Activated CD4-positive, CD25-positive, alpha-beta regulatory T cell (primary cell): ENCODE measurements at places on chromosomes 5 and 9.

- DNase-seq, result no peak
Observed at GRCh38 chr9:26357803-26358344, 534.7 kb downstream of the CAAP1 start.

DNA sequence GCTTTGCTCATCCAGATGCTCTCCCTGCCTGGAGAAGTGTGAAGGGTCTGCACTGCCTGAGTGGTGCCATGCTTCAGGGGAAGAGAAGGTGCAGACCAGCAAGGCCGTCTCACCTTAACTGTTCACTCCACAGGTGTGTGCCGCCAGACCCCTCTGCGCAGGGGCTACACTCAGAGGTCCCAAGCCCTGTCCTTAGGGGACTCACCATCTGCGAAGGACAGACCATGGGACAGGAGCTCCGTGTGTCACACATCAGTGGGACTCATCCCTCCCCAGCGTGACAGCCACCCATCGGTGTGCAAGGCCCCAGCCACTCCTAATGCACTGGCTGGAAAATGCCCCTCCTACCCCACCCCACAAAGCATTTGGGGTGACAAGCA, 142.9 kb downstream of the OLFM1 start:
- no peak for DNase-seq

- DNase-seq, result no peak
Observed at GRCh38 chr9:122307061-122307460, 42.4 kb downstream of the MRRF start.

DNA sequence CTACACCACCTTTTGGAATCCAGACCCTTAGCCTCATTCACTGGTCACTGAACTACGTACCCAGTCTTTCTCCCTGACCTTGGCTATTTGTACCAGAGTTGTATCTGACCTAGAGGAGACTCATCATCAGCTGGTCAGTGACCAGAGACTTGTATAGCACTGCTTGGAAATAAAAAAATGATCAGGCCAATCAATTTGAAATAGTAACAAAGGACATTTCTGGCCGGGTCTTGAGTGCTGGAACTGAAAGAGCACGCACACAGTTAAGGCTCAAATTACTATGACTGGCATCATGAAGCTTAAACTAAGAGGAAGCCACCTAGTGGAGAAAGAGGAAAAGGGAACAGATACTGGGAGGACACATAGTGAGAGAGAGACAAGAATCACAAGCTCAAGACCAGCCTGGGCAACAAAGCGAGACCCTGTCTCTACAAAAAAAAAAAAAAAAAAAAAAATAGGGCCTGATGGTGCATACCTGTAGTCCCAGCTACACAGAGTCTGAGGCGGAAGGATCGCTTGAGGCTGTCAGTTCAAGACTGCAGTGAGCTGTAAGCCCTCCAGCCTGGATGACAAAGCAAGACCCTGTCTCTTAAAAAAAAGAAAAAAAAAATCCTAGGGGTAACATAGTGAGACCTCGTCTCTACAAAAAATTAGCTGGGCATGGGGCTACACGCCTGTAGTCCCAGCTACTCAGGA, 12.8 kb upstream of the SRP19 start:
- DNase-seq, result no peak

DNA sequence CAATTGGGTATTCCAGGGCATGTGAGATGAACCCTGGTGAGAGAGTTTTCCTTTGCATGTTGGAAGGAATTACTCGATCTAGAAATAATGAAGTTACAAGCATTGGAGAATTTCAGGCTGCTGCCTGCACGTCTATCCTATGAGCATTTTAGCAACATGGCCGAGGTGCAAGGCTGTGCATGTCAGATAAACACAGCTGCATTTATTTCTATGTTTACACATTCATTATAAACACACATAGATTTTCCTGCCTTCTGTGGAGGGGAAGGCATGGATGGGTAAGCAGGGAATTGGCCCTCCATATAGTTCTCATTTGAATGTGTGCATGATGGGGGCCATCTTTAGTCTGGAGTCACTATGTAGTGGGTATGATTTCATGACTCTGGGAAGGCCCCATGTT, 42.3 kb downstream of the AOPEP start:
- DNase-seq, result no peak

DNA sequence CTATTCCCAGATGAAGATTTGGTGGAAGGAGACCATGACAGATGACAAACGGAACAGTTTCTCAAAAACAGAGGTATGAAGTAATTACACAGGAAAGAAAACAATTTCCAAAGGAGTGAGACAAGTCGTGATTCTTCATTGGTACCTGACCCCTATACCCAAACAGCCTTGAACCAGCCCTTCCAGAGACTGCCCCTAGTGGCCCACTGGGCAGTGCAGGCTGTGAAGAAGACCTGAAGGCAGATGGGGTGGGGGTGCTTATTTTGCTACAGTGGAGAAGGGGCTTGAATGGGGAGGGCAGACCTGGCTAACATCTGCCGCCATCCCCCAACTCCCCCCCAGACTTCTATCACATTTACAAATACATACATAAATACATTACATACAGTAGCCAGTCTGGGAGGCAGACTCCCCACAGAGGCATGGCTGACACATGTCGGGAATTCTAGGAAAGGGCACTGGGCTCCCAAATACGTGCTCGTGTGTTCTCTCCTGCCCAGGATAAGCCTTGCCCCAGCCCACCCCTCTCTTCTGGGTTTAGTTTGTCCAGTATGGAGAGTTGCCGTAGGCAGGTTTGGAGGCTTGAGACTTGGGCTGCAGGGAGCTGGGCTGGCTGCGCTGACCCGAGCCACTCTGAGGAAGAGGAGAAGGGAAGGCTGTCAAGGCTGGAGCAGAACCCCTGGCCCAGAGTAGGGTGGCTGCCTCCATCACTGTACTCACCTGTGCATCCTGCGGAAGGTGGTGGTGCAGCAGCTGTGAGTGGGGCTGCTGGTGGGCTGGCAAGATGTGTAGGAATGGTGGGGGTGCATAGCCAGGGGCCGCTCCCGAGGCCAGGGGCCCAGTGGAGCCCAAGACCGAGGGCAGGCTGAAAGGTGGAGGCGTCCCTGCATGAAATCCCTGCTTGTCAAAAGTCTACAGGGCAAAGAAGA, 105.3 kb downstream of the UBE2R2 start:
- no peak for DNase-seq

GRCh38 chr5:93044859-93045666, 536.0 kb downstream of the NR2F1-AS1 start:
- DNase-seq, result no peak

DNA sequence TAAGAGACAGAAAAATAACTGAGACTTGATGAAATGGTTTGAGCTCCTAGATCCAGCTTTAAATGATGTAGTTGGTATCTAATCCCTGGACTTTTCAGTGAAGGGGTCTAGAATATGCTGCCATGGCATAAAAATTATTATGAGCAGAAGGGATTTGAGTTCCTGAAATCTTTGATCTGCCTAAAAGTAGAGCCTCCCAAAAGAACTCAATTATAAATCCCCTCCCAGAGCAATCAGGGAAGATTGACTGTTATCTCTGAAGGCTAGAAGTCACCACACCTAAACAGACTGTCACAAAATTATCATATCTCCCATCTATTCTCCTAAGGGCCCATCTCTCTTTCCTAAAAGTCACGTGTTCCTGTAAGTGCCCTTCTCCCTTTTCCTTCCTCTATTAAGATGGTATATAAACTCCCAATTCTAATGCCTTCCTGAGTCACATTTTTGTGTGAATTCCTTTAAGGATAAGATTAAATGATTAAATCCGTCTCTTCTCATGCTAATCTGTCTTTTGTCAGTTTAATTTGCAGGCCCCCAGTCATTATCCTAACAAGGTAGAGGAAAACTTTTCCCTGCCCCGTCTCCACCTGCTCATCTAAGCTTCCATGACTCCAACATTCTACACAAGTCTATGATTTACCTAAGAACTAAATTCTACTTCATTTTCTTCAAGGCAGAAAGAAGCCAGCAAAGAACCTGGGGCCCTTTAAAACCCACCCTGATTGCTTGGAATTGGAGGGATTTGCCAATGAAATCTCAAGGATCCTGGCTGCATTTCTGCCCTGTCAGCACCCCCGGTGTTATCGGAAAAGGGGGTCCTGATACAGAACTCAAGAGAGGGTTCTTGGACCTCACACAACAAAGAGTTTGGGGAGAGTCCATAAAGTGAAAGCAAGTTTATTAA, 47.1 kb upstream of the PWWP2A start:
- DNase-seq, result no peak

DNA sequence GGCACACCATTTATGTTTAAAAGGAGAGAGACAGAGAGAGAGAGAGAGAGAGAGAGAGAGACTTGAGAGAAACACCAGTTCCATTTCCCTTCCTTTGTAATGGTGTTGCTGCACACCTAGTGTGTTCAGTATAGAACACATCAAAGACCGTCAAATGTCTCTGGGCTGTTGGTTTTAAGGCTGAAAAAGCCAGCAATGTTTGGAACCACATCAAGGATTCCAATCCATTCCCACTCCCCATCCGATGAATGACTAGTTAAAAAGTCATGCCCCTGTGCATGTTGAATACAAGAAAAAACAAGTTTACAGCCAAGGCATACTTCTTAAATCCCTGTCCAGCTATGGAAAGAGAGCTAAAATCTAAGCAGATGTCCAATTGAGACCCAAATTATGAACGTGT, 83.0 kb upstream of the IFNE start:
- no peak for DNase-seq

- DNase-seq, result no peak
Observed at GRCh38 chr5:159098603-159099436, 896 bp downstream of the EBF1 start.

GRCh38 chr9:2790466-2790865, 53.4 kb downstream of the PUM3 start:
- DNase-seq, result no peak

GRCh38 chr9:23766613-23767012, 59.4 kb downstream of the ELAVL2 start:
- DNase-seq, result no peak

DNA sequence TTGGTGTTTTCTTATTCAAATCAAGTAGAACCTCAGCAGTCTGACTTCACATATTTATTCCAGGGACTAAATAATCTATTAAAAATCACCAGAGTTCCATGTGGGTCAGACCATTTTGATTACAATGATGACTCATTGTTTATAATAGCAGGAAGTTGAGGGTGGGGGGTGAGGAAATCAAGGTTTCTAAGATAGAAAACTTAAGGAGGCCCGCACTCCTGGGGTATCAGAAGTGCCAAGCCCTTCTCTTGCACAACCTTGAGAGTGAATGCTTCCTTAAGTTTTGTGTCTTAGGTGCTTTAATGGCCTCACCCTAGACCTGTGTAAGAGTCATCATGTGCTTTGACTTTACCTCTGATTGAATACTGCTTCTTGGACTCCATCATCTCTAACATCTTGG, 31.9 kb upstream of the NPR3 start:
- DNase-seq, result no peak

- no peak for DNase-seq
Observed at GRCh38 chr5:54533541-54534190, 16.1 kb downstream of the SNX18 start.

- no peak for DNase-seq
Observed at GRCh38 chr5:135126688-135127438, 92.8 kb upstream of the PITX1 start.

- no peak for DNase-seq
Observed at GRCh38 chr5:140240987-140241706, 61.8 kb downstream of the PFDN1 start.

DNA sequence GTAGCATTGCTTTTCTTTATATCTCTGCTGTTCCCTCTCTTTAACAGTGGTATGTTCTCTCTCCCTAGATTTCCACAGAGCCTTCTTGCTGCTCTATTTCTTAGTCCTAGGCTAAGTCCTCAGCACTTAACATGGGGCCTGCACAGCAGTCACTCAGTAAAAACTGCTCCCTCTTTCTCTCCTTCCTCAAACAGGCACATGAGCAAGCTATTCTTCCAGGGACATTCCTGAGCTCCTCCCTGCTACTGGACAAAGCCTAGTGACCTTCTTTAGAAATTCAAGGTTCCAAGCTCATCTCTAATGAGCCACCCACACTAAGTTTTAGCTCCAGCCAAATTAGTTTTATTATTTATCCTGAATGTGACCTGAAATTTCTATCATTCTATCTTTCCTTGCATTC, 39.5 kb downstream of the TRIM32 start:
- DNase-seq, result no peak

DNA sequence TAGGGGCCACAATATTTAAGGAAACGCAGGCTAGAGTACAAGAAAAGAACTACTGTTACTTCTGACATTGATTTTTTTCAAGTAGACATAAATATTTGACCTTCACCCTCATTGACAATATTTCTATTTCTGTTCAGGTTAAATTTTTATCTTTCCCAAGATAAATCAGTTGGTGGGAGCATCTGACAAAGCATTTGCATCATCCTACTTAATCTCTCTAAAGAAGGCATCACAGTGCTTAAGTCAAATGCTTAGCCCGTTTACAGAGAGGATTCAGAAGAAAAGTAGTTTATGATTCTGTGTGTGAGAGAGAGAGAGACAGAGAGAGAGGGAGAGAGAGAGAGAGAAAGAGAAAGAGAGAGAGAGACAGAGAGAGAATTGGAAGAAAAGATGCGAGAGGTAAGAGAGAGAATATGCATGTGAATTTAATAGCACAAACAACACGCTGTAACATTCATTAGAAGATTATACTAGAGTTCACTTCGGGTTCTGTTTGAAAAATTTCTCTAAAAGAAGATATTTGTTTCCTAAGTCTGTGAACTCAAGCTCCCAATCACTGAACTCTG, 1093.3 kb upstream of the CDH6 start:
- no peak for DNase-seq

- DNase-seq, result no peak
Observed at GRCh38 chr9:17491780-17492179, 87.1 kb upstream of the SH3GL2 start.

GRCh38 chr5:6202968-6203365, 175.4 kb downstream of the MED10 start:
- DNase-seq, result no peak

DNA sequence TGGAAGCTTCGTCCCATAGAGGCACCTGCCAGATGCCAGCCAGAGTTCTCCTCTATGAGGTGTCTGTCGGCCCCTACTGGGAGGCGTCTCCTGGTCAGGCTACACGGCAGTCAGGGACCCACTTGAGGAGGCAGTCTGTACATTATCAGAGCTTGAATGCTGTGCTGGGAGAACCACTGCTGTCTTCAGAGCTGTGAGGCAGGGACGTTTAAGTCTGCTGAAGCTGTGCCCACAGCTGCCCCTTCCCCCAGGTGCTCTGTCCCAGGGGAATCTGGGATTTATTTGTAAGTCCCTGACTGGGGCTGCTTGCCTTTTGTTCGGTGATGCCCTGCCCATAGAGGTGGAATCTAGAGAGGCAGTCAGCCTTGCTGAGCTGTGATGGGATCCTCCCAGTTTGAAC, 70.8 kb downstream of the NDUFS4 start:
- DNase-seq, result no peak
